ENCODE measurements at places on chromosomes 5 and 9. TPM values are rescaled to one million over a fixed set of nuclear protein-coding genes. Genes with fewer than 3 reads are reported as not detected.

ZNF367 gene
- total RNA-seq: 10.8 TPM

GDA gene
- 1.2 TPM for total RNA-seq

PRLR gene
- total RNA-seq: 0.35 TPM

PROB1 gene
- total RNA-seq: 2.7 TPM

PSIP1 gene
- total RNA-seq: 61.1 TPM

ZNF618 gene
- 3.9 TPM for total RNA-seq

CARTPT gene
- total RNA-seq: not detected

IL3 gene
- not detected for total RNA-seq

MEF2C gene
- 6.3 TPM for total RNA-seq

C9orf50 gene
- total RNA-seq: not detected

CYSTM1 gene
- total RNA-seq: 57.4 TPM

C9 gene
- not detected for total RNA-seq
